ENCODE measurements at places on chromosomes 2 and 18.

- no peak for DNase-seq
Measured at GRCh38 chr2:109399066-109399465, 214.7 kb downstream of the SEPTIN10 start.

DNA sequence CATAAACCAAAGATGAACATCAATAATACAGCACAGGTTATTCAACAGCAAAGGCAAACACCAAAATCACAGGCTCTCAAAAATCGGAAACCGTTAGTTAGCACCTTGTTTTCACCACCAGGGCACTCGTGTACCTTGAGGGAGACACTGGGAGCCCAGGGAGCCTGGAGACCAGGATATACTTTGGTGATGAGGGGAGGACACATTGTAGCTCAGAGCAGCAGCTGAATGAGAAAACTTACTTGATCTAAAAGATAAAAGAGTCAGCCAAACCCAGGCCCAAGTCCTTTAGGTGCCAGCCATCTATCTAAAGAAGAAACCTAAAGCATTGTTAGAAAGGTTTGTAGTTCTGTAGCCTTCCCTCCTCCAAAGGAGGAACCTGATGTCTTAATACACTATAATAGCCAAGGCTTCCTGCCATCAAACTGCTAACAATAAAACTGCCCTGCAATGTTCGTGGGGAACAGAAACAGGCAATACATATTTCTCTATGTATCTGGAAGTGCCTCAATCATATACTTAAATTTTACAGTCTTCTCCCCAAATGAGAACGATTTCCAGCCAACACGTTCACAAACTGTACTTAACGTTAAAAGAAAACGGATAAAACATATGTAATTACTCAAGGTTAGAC lies 19.3 kb downstream of the BCL11A start:
- DNase-seq, result no peak

- DNase-seq, result no peak
Measured at GRCh38 chr2:151478011-151478410, 68.3 kb downstream of the RIF1 start.

GRCh38 chr2:106570316-106570715 lies 83.2 kb downstream of the CD8B2 start:
- no peak for DNase-seq

DNA sequence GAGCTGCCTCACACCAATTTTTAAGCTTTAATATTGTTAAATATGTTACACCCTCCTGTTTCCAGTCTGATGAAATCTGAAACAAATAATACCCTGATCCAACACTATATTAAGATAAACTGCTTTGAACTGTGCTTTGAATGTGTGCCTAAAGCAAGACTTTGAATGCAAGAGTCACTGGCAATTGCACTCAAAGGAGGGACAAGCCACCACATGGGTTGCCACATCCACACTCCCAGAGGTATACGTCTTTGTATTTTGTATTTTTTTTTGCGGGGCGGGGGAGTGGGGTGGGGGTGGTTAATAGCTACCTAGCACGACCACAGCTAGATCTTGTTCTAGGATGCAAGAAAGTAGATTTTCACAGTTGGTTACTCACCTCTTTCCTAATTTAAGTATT lies 1.8 kb upstream of the ZEB2 start:
- DNase-seq, result no peak

DNA sequence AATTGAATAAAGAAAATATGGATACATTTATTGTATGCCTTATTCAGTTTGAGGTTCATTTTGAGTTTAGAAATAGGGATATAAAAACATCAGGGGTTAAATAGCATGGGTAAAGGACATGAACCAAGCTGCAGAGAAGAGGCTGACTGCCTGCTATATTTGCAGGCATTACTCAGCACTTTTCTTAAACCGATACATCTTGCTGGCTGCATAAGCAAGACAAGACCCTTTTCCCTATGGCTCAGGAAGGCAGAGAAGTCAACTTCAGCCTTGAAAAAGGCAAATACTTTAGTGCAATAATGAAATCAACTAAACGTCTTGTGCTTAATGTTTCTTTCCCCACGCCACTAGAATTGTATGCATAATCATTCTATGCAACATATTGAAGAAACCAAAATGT lies 36.4 kb downstream of the SCN1A start:
- no peak for DNase-seq

DNA sequence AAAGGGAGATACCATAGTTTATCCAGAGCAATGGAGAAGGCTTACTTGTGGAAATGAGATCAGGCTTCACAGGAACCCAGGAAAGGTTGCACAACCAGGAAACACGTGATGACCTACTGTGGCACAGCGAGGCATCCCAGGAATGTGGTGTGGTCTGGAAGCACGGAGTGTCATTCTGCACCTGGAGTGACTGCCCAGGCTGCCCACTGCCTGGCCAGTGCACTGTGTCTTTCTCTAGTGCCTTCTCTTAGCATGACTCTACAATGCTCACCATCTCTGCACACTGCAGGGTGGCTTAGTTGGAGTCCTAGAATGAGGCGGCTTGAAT lies 48.9 kb downstream of the CHST9 start:
- DNase-seq, result no peak

GRCh38 chr2:173747035-173747434 lies 218.1 kb downstream of the SP3 start:
- no peak for DNase-seq

- DNase-seq, result no peak
Measured at GRCh38 chr2:240868286-240869108, at the start of gene AGXT. AGXT (plus strand) TSS chr2:240868824; CDS start chr2:240868866, 42 bp downstream.

- no peak for DNase-seq
Measured at GRCh38 chr2:110875384-110875725, 143.0 kb downstream of the ACOXL start.

- DNase-seq, result no peak
Measured at GRCh38 chr2:70930371-70931329, 5.0 kb upstream of the ATP6V1B1 start.

DNA sequence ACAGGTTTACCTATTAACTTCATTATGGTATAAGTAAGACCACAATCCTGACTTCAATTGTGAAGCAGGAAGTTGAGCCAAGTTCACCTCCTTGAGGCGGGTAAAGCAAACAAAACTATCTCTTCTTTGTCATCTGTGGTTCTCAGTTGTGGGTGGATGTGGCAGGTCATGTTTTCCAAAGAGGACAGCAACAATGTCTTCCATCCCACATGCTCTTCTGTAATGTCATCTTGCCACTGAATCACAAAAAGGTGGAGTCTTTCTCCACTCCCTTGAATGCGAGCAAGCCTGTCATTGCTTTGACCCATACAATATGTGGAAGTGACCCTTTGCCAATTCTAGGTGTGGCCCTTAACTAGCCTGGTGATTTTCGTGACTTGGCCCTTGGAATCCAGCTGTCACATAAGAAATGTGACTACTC lies 98.7 kb downstream of the GRB14 start:
- no peak for DNase-seq

DNA sequence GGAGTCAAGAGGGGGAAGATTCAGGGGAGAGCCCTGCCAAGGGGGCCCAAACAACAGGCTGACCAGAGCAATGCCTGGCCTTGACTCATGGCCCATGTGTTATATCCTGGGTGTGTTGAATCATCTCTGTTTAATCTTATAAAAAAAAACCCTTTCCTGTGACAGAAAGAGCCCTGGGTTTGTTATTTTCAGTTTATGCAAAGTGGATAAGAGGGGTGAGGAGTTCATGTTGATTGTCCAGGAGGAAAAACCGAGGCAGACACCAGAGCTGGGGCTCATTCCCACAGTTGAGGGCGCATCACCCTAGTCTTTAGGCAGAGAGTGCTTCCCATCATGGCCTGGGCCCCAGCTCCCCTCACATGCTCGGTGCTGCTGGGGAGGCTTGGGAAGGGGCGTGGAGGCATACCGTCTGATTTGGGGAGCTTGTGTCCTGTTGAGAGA lies 30.9 kb upstream of the IL37 start:
- no peak for DNase-seq

GRCh38 chr2:163644238-163644637 lies 91.6 kb downstream of the FIGN start:
- no peak for DNase-seq

DNA sequence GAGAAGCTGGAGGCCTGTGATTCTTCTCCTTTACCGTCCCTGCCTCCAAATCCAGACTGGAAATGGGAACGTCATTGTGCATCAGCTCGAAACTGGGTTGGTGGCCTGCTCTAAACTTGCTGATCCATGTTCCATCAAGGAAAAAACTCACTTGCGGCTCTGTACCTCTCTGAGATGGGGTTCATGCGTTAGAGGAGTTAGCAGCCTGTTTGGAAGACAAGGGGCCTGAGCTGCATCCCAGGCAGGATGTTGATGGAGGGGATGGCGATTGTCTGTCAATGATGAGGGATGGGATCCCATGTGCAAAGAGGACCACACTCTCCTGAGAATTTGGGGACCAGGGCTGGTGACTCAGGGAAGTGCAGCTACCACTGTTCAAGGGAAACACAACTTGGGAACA lies 26.0 kb downstream of the TWIST2 start:
- no peak for DNase-seq

GRCh38 chr2:197889041-197889440 lies 84.6 kb downstream of the PLCL1 start:
- DNase-seq, result no peak

- DNase-seq, result no peak
Measured at GRCh38 chr18:56443166-56443907, 195.1 kb downstream of the TXNL1 start.

GRCh38 chr2:178327516-178327915 lies 123.5 kb downstream of the PRKRA start:
- DNase-seq, result no peak

GRCh38 chr2:35978218-35978617 lies 377.4 kb upstream of the CRIM1 start:
- no peak for DNase-seq

- DNase-seq, result no peak
Measured at GRCh38 chr2:174184915-174185314, 63.4 kb downstream of the OLA1 start.

DNA sequence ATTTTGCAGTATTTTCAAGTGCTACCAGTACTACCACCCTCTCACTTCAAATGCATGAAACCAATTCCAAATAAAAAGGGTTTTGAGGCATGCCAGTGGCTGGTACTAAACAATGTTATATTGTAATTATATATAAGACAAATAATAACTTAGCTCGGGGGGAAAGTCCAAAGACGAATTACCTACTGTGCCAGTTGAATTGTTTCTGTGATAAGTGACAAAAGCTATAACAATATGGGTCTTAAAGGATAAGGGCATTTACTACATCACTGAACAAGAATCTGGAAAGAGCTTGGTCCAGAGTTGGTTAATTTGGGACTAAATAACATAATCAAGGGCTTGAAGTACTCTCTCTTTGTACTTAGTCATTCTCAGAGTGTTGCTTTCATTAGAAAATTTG lies 404.7 kb upstream of the CHAC2 start:
- no peak for DNase-seq

GRCh38 chr18:10681581-10682367 lies 155.9 kb downstream of the NAPG start:
- DNase-seq, result no peak

DNA sequence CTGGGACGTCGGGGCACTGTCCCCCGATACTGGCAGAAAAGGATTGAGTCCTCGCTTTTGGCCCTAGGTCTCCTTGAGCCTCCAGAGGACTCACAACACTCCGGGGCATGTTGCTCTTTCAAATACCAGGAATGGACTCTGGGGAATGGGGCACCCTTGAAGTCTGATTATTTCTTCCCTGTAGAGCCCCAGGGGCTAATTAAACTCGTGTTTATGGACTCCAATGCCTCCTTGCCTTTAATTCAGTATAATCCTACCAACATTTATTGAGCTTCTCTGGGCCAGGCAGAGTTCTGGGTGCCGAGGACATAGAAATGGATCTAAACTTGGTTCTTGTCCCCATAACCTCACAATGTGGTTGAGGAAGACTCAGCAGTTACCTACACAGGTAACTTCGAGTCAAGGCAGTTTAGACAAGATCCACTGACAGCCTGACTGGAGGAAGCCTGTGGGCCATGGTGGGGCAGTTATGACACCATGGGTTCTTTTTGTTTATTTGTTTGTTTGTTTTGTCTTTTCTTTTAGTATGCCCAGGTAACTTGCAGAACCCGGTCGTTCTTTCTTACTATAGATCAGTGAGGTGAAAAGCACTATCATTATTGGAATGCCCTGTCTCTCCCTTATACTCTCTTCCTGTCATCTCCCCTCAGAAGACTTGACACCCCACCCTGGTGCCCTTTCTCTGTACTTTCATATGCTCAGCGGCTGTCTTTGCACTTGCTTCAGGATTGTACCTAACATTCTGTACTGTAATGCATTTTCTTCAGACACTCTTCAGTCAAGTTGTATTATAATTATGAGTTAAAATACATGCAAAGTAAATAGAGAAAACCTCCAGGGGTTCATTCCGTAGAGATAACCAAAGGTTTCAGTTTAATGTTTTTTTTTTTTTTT lies 3.2 kb downstream of the CFLAR start:
- no peak for DNase-seq

DNA sequence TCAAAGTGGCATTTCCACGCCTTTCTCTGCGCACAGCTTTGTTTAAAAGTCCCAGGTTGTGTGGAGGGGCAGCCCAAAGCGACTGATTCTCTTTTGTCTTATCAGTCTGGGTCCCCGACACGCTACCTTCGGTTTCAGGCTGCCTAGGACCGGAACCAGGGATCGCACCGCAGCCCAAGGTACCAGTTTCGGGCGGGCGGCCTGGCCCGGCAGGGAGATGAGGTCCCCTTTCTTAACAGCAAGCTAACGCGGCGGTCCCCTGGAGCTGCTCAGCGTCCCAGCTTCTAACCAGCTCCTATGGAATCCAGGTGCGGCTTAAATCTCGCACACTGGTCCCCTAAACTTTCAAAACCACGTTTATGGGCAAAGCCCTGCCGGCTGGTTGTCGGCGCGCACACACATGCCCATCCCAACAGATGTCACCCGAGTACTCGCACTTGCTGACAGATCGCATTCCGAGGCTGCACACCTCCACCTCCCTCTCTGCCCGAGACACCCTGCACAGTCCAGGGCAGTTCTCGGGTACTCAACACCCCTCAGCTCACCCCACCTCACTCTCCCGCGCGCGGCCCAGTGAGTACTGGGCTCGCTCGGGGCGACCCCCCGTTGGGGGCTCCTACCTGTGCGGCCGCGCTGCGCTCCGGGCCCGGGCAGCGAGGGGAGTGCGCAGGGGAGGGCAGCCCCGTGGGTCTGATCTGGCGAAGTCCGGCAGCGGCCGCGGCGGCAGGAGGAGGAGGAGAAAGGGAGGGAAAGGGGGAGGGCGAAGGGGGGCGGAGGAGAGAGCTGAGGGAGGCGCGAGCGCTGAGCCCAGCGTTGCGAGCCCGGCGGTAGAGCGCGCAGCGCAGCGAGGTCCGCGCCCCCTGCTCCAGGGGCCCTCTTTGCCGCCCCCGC lies at the start of gene EFEMP1:
Gene EFEMP1, minus strand, starts transcription at position 692 of the 891 bp plus-strand sequence. CDS start 1,342 bp downstream, outside the sequence.
- no peak for DNase-seq

GRCh38 chr18:2304378-2305175 lies 266.7 kb downstream of the METTL4 start:
- DNase-seq, result no peak
